Activated CD4-positive, alpha-beta T cell treated with anti-CD3 and anti-CD28 coated beads, Interleukin-2, amount 10 ng/mL, durations not matched to agents 7 days and 5 days (primary cell): ENCODE measurements at places on chromosomes 3 and 15.

DNA sequence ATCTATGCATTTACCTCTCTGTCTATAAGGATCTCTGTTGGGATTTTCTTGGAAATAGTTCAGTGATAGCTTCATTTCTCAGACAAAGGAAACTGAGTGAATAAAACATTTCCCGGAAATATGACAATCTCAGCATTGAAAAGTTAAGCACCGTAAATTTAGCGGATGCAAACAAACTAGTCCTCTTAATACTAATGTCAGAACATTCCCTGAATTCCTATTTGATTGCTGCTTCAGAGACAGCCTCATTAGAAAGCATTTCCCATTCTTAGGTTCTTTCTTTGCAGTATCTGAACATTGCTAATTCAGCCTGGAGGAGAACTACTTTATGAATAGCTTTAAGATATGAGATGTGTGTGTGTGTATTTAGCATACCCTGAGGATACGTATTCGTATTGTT is 101.3 kb downstream of the NR2F2 start:
- no peak for DNase-seq

- no peak for DNase-seq
These were observed 25.5 kb upstream of the FRMD4B start for GRCh38 chr3:69411346-69411745.

DNA sequence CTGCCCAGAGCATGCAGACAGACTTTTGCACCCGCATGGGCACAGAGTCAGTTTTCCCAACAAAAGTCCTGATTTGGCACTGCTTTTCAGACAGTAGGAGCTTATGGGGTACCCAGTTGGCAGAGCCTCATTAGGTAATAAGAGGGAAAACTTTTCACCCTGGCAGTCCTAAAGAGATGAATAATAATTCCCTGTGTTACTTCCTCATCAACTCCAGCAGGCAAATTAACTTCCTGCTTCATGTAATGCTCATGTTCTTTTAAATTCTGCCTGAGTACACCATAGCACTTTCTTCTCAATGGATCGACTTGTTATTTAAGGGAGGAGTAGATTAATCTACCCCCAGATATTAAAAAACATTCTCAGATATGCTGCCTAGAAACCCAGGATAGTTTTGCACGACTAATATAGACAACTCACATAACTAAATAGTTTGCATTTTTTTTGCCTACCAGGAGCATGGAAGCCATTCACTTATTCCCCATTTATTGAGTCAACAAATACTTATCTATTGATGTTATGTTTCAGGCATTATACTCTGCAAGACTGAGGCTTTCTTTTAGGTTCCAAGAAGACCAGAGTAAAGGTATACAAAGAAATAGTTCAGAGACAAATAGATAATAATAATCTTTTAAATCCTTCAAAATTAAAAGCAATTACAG is 214.5 kb downstream of the KCNMB2 start:
- DNase-seq = no peak

- DNase-seq = no peak
These were observed 86.8 kb downstream of the NAALADL2 start for GRCh38 chr3:174945951-174946350.

- DNase-seq = no peak
These were observed 40.9 kb downstream of the CCR4 start for GRCh38 chr3:32992310-32992686.

GRCh38 chr15:26773917-26774316 is 1.1 kb upstream of the GABRB3 start:
- DNase-seq = no peak

DNA sequence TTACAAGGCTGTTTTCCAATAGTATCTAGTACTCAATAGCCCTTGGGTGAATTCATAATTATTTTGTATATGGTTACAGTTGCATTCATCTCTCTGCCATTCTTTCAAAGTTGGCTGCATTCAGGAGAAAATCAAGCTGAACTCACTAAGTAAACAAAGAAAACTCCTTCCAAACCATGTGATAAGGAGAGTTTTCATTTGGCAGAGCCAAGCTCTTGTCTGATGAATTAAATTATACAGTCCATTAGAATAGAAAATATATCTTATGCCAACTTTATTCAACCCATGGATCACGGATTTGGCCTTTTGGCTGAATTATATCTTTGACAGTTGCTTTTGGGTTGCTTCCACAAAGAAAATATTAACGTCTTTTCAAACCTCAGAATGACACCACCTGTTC is 272.3 kb upstream of the ROBO1 start:
- DNase-seq = no peak

DNA sequence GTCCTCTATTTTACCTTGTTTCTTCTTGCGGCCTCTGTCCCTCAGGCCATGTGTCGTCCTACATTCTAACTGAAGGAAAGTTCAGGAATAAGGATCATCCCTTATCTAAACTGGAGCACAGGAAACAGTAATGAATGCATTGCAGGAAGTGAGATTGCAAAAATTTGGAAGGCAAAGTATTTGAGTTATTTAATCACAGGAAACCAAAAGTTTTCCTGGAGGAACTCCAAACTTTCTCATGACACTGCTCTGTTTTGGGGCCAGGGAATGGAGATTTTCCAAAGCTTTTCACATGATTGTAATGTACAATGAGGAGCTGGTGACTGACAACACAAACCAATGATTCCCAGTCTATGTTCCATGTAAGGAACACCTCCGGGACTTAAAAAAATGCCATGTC is 57.8 kb upstream of the PLSCR4 start:
- DNase-seq = no peak

GRCh38 chr15:68410466-68411342 is 21.3 kb downstream of the ITGA11 start:
- DNase-seq = no peak

DNA sequence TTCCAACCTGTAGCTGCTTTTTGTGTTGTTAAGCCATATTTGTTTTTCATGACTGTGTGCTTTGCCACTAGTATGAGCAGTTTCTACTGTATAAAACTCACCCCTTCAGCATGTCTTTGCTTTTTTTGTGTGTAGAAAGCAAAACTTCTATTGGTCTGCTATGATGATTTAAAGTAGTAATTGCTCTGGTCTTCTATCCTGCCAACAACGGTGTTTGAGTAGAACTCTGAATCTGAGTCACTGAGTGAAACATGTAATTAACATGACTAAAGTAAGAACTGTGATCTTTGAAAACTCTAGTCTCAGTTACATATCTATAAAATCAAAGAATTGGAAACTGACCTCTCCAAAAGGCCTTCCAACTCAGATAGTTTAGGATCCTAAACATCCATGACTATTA is 133.6 kb downstream of the TPRG1 start:
- DNase-seq = no peak

DNA sequence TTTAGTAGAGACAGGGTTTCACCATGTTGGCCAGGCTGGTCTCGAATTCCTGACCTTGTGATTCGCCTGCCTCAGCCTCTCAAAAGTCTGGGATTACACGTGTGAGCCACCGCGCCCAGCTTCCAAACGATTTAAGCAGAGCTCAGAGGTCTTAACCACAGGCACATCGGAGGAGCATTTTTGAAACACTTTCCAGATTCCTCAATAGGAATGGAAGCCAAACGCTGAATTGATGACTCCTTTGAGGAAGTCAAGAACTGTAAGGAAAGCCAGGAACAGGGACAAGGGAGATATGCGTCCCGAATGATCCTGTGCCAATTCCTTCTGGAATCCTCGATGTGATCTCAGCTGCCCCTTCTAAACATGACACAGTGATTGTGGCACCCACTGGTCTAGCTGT is 40.0 kb downstream of the TRH start:
- DNase-seq = no peak

- DNase-seq = no peak
These were observed 136.4 kb downstream of the B3GALNT1 start for GRCh38 chr3:160968761-160969160.

DNA sequence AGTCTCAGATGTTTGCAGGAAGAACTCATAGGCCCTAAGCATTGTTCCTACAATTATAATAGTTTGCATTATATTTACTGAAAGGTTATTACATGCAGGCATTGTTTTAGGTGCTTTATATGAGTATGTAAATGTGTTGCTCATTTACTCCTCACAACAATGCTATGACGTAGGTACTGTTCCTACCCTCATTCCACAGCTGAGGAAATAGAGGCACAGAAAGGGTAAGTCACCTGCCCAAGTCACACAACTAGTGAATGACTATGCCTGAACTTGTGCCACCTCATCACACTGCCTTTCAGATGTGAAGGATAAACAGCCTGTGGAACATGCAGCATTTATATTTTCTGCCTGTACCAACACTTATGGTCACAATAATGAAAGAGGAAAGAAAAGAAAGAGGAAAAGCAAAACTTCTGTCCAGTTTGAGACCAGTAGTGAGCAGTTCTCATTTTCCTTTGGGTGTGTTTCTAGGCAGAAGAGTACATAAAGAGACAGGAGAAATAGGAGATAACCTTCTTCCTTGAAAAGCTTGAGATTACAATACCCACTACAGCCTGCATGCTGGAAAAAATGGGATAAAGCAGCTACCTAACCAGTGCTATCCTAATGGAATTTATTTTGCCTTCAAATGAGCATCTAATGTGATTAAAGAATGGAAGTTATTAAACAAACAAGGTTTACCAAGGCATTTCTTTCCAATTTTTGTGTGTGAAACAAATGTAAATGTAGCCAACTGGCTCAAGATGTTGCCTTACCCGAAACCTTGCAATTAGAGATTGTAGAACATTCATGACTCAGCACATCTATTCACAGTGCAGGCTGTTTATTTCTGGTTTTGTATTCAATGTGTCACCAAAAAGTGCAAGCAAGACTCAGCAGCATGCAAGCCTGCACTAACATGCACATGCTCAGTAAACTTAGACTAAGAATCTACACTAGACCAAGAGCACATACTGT is 20.5 kb upstream of the ENTPD3 start:
- no peak for DNase-seq

GRCh38 chr3:355622-356021 is 159.1 kb downstream of the CHL1 start:
- DNase-seq = no peak

- DNase-seq = peak; percentile 32
These were observed 780 bp upstream of the ACAD9 start for GRCh38 chr3:128878556-128879124.

DNA sequence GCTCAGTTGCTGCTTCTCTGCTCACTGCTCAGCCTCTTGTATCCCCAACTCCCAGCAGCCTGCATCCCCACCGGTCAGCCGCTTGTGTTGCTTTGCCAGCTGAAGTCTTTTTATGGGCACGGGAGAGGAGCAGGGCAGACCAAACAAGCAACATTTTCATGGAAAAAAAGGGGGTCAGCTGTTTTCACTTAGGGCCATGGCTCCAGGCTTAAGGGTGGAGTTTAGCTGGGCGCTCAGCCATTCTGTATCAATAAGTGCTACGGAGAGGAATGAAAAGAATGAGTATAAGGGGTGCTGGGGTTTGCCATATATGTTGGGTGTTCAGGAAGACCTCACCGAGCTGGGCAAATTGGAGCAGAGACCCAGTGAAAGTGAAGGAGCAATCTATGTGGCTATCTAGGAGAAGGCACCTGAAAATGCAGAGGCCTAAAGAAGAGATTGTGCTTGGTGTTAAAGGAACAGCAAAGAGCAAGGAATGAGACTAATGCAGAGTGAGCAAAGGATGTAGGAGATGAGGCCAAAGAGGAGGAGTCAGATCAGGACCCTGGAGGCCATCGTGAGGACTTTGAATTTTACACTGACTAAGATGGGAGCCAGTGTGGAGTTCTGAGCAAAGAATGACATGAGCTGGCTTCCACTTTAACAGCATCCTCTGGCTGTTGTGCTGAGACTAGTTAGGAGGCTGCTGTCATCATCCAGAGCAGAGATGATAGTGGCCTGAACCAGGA is 16.6 kb upstream of the IREB2 start:
- no peak for DNase-seq

DNA sequence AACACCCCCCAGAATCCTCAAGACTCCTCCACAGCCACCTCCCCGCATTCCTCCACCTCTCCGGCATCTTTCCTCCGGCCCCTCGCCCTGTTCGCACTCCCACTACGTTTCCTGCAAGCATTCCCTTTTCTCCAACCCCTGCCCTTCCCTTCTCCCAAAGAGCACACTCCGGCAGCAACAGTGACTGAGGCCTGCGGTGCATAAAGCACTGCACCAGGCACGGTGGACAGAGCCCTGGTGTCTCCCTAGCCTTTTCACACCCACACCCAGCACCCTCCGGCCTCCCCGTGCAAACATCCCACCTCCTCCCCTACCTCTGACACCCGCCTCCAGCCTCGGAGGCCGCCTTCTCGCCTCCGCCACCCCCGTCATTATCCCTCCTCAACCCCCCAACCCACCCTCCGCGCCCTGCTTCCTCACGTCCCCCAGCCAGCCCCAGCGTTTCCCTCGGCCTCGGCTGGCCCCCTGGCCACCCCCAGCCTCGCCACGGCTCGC is 577 bp downstream of the ZNF148 start:
- peak; percentile 19 for DNase-seq

DNA sequence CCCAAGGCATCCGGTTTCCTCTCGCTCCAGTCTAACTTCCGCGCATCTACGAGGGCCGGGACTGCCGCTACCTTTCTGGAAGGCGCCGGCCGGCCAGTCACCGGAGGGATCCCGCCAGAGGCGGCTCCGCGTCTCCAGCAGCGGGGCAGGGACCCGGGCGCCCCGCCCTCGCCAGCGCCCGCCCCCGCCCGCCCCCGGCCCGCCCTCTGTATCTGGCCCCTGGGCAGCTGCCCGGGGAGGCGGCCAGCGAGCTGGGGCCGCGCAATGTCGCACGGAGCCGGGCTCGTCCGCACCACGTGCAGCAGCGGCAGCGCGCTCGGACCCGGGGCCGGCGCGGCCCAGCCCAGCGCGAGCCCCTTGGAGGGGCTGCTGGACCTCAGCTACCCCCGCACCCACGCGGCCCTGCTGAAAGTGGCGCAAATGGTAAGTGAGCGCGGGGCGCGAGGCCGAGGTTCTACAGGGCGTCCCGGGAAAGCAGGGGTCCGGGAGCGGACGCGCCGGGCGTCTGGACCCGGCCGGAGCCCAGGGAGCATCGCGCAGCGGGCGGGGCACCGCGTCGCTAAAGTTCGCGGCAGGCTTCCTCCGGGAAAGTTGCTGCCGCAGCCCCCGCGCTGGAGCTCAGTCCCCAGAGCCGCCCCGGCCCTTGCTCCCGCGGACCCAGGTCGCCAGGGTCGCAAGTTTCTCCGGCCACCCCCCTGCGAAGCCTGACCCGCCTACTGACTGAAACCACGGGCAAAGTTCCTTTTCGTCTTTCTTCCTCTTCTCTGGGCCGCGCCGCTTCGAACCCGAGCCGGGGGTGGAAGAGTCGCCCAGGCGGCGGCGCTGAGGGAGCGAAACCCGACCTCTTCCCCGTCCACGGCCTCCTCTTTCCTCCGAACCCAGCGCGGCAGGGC is at the start of gene CMTM7:
CMTM7 (plus strand) TSS at position 211 of the 893 bp plus-strand sequence; CDS start at position 265, 54 bp downstream.
- DNase-seq = peak; percentile 75
